NCI-H82 (cell line): ENCODE measurements at places on chromosomes 3 and 15.

DNA sequence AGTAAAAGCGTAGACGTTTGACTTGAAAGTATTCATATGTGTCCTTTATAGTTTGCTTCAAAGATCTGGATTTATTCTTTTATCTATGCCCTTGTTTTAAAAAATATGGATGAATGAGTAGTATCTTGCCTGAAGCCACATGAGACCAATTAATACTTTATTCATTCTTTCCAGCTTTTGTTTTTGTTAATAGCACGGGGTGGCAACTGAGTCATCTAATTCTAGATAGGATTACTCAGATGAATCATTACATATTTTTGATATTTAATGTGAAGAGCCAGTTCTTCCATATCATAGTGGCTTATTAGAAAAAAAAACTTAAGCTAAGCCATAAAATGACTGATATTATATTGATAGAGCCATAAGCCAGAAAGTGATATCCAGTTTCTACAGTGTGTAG, 121.9 kb downstream of the BBX start:
- no peak for DNase-seq

DNA sequence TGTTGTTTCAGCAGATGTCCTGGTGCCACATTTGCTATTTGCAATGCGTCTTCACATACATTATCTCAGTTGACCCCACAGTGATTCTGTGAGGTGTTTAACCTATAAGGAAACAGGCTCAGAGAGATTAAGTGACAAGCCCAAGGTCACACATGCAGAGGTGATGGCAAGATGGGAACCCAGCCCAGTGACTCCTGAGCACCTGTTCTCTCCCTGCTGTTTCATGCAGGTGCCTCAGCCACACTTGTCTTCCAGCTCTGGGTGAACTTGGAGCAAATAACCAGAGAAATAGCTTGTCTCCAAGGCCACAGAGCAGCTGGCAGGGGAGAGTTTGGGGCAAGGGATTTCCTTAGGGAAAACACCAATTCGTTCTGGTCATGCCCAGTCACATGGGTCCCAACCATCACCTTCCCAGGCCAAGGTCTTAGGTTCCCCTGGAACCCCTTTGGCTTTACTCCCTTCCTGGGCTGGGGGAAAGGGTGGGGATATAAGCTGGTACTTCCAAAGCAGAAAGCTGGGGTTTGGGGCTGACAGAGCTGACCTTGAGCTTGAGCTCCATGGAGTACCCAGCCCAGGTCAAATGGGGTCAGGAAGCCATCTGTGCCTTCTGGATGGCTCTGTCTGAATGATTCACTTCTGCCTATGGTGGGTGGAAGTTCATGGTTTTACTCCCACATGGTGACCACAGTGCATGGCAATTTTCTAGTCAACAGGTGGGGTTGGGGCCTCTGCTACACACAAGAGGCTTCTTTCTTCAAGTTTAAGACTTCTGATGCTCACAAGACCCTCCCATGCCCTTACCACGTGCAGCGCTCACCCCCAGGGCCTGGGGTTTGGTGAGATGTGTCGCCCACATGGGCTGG, 22.4 kb downstream of the LIPC start:
- peak; percentile 55 for DNase-seq

- DNase-seq = no peak
These were observed 74.3 kb downstream of the DCUN1D1 start for GRCh38 chr3:182906036-182906435.

DNA sequence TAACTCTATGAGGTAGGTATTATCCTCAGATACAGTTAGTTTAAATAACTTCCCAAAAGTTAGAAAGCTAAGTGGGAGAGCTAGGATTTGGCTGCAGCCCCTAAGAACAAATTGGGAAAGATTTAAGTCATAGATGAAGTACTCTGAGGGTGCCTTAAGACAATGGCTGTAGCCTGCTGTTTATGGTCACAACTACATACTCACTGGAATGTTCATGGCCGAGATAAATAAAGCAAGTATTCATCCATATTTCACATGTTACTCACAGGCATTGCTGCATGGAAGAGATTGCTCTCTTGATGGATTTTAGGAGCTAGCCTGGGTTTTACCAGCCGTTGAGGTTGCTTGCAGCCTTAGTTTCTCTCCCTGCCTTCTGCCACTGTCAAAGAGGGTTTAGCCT, 145.0 kb downstream of the CMSS1 start:
- no peak for DNase-seq

DNA sequence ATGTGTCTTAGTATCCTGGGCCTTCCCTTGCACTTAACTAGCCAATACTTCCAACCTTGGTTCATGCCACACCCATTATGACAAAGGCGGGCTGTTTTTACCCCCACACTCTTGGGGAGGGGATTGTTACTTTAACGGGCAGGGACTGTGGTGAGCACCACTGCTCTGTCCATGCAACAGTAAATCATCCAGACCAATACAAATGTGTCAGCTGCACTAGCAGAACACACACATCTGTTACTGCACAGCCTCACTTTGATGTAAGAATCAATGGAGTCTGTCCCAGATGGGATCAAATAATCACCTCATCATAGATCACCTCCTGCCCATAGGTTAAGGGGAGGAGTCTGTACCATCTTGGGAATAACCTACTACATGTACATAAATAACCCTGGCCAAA, 58.1 kb downstream of the NPAP1 start:
- no peak for DNase-seq

GRCh38 chr3:149077628-149078027, 8.7 kb downstream of the HLTF start:
- DNase-seq = no peak

GRCh38 chr15:65115542-65115941, 542 bp upstream of the UBAP1L start:
- peak; percentile 73 for DNase-seq

DNA sequence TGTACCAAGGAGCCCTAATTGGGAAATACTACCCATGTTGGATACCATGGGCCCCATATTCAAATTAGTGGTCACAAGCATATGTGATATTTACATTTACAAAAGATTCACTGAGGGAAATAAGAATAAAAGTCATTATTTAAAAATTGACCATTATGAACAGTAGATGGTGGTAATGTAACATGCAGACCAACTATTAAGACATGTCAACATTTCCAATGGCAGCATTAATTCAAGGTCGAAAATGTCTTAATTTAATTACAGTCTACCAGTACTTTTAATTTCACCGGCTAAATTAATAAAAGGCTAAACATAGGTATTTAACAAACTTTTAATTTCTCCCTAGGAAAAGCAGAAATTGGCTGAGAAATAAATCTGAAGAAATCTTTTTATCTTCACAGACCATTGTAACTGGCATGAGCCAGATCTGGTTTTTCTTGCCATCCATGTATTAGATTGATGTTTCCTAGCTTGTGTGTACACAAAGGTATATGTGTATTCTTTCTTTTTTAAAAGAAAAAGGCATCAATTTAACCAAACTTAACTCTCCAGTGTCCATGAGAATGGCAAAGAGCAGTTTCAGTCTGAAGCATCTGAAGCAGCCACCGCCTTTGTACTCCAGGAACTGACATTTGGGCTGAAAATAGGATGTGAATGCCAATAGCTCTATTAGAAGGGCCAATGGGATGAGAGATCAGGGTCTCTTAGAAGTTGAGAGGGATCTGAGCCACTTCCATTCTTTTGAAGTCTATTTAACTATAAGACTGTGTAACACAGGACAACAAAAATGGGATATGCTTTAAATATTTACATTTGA, 26.6 kb downstream of the NEK11 start:
- peak; percentile 14 for DNase-seq

DNA sequence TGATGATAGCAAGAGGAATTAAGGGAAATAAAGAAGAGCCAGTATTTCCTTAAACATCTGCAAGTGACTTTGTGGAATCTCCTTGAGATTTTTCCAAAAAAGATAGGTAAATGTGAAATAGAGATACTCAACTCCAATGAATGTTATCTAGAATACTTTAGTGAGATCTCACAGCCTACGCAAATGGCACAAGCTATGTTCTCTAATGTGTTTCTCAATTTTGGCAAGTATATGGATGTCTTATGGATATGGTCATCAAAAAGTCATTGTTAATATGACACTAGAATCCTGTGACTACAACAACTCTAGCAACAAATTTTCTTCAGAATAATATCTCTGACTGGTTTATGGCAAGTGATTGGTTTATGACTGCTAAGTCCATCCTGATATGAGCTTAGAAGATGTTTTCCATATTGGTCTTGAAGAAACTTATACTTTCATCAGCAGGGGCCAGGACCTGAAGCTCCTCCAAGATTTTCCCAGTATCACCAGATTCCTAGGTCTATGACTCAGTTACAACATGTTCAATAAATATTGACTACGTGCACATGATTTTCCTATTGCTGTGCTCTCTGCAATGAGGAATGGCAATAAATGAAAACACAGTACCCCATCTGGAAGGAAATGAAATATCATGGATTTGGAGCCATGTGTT, 170.9 kb upstream of the THBS1 start:
- no peak for DNase-seq

DNA sequence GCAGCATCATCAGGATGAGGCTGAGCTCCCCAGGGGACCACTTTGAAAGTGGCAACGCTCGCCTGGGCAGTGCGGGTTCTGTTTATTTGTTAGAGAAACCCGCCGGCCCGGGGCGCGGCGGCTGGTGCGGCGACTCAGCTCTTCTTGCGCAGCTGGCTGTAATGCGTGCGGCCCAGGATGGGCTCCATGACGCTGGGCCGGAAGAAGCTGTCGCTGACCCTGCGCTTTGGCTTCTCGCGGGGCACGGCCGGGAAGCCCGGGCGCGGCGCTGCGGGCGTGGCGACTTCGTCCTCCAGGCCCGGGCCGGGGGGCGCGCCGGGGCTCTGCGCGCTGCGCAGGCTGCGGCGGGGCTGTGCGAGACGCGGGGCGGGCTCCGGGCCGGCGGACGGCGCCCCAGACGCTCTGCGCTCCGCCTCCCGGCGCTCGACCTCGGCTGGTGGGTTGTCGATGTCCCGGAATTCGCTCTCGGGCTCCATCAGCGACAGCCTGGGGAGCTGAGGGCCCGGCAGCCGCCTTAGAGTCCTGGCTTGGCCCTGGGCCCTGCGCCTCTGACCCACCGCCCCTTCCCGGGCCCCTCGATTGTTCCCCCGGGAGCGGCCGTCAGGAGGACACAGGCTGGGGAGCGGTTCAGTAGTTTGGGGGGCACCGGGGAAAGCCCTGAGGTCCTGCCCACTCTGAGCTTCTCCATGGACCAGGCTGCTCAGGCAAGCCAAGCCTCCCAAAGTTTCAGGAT, 10.3 kb upstream of the KIF7 start:
- DNase-seq = peak; percentile 38

DNA sequence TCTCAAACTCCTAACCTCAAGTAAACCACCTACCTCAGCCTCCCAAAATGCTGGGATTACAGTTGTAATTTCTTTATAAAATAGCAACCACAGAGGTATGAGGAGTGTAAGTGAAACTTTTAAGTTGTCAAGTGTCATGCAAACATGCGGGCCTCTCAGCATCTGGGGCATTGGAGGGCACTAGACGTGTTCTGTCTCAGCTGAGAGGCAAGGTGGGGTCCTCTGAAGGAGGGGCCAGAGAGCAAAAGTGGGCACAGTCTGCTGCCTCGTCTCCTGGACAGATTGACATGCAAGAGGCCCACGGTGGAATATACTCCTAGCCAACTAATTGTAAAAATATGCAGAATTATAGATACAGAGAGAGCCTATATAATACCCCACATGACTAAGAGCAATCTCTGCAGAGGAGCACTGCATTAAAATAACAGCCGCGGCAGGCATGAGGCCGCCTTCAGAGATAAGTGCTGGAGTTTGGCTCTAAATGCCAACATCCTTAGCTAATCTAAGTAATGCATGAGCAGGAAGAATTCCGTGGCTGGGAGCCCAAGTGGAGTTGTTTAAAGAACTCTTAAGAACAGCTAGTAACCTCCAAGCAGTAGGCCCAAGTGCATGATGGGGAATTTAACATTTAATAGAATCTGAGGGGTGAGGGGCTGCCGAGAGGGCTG, 87.8 kb upstream of the RNU6-1 start:
- DNase-seq = peak; percentile 13

- DNase-seq = no peak
These were observed 4.7 kb upstream of the CEMIP start for GRCh38 chr15:80774486-80774885.

DNA sequence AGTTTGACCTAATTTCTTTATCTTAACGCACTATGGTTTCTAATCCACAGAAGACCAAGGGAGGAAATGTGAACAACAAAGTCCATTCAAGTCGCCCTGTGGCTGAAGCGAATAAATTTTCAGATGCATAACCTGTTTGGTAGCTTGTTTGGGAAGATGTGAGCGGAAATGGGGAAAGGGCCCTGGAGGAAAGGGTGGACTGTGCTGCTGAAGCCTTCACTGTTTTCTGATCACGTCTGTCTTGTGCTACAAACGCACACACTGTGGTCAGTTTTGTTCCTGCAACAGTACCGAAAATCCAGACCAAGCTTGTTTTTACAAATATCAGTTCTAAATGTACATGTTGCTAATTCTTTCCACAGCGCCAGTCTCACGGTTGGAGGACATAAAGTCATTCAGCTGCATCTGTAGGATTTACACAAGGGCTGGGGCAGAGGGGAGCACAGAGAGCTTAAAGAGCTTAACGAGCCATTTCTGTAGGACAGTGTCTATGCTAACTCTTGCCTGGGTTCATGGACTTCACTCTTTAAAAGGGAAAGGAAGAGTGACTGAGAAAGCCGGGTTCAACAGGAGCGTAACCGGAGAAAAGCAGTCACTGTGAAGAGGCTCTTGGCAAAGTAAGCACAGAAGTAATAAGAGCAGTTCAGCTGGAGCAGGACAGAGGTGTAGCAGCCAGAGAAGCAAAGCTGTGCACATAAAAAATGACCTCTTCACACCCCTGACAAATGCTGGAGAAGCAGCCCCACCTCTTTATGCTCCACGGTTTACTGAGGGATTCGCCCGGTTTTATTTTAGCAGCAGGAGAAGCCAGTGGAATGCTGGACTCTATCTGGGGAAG, 66.6 kb downstream of the USF3 start:
- peak; percentile 14 for DNase-seq

DNA sequence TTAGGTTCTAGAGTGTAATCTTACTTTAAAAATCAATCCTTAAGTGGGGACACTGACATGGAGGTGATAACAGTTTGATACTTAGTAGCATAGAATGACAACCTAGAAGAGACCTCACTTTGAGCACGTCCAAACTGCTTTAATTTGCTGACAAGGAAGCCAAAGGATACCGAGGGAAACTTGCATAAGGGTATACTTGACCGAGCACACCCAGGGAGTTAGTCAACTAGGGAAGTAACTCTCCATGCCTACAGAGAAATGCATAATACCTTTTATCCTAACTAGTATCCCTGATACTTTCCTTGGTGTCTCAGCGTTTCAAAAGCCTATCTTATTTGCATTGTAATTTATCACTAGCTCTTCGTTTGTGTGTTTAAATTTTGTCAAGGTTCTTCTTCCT, 5.5 kb upstream of the TPRG1 start:
- DNase-seq = no peak

GRCh38 chr15:35545316-35545823, 595 bp downstream of the DPH6 start:
- peak; percentile 86 for DNase-seq

- DNase-seq = peak; percentile 74
These were observed 27.7 kb upstream of the DCP1A start for GRCh38 chr3:53375019-53375418.

DNA sequence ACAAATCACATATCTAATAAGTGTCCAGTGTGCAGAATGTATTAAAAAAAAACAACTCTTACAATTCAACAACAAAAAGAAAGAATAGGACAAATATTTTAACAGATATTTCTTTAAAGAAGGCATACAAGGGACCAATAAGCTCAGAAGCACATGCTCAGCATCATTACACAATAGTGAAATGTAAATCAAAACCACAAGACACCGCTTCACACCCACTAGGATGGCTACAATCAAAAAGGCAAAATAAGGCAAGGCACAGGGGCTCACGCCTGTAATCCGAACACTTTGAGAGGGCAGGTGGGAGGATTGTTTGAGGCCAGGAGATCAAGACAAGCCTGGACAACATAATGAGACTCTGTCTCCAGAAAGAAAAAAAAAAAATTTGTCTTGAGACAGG, 255.6 kb downstream of the MAGI1 start:
- peak; percentile 38 for DNase-seq
